ENCODE measurements at places on chromosomes 16 and 17.

DNA sequence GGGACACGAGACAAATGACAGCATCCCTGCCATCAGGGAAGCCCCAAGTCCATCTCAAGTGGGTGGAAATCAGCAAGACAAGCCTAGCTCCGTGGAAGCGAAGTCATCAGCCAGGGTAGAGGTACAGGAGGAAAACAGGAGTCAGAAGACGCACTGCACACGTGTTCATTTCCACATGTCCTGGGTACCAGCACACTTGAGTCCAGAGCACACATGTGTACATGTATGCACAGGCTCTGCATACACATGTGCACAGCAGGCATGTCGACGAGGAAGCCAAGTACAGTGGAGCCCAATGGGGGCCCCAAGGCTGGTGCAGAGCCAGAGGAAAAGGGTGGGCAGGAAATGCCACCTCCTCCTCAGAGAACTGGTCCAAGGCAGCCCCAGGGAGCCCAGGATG, 75.9 kb downstream of the ZNF423 start:
- DNase-seq, result no peak

DNA sequence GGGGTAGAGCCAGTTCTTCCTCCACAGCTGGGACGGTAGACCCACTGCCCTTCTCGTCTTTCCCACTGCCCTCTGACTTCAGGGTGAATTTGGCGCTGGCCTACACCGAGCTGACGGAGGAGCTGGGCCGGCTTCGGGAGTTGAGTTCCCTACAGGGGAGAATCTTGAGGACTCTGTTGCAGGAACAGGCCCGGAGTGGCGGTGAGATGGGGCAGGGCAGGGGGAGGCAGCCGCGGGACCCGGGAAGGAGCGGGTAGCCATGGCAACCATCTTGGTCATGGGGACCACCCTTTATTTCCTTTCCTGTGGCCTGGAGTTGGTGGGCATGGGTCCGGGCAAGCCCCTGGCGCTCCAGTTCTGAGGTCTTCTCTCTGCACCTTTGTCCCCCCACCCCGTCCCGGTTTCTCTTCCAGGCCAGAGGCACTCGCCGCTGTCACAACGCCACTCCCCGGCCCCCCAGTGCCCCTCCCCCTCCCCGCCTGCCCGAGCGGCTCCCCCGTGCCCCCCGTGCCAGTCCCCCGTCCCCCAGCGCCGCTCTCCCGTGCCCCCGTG, 14.4 kb downstream of the TBKBP1 start:
- DNase-seq, result no peak

GRCh38 chr17:13114601-13115031, 96.8 kb upstream of the ELAC2 start:
- peak; percentile 7 for DNase-seq

DNA sequence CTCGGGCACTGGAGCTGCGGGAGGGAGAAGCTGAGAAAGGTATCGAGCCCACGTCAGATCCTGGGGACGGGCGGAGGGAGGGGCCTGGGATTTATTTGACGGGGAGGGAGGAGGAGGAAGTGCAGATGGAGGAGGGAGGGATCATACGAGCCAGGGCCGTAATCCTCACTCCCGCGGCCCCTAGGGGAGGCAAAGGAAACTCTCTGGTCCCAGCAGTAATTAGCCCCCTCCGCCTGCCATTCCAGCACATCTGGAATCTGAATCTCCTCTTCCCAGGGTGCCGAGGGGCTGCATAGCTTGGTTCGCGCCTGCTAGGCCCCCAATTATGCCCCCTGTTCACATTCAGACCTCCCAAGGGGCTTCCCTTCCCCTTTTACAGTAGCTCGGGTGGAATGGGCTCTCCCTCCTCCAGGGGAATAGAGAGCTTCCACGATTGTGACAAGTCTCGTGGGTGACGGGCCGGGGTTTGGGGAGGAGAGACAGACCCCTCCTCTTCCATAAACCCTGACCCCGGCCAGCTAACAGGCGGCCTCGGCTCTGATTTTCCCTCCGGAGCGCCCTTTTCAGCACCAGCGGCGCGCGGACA, at the start of gene SEZ6L2:
Gene SEZ6L2 (minus strand): TSS at position 35 of the 586 bp plus-strand sequence. CDS start 531 bp downstream, outside the sequence.
- DNase-seq, result peak; percentile 62

GRCh38 chr17:49952209-49952911, 16.6 kb upstream of the DLX4 start:
- DNase-seq, result no peak

- no peak for DNase-seq
Measured at GRCh38 chr17:14094676-14095601, 25.6 kb downstream of the COX10 start.

GRCh38 chr17:27496005-27496404, 39.8 kb downstream of the KSR1 start:
- DNase-seq, result no peak

- no peak for DNase-seq
Measured at GRCh38 chr17:31595076-31595475, 203.6 kb downstream of the RAB11FIP4 start.

DNA sequence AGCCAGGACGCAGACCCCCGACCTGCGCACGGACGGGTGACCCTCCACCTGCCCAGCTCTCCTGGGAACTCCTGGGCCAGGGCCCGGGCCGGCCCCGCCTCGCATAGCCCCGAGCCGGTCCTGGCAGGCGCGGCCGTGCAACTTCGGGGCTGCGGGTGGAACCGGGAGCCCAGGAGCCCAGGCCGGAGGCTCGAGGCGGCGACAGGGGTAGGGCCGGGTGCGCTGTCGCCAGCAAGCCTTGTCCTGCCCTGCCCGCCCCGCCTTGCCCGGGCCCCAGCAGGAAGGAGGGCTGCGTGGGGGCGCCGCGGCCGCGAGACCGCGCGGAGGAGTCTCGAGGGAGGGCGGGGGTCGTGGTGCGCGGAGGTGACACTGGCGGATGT, 408 bp downstream of the LMF1 start:
- no peak for DNase-seq

- DNase-seq, result peak; percentile 66
Measured at GRCh38 chr17:43517615-43518386, 28.3 kb downstream of the ETV4 start.

- DNase-seq, result no peak
Measured at GRCh38 chr17:28717578-28718332, at the start of gene RAB34. RAB34 (minus strand) TSS chr17:28717868; CDS start chr17:28717266, 602 bp downstream.

DNA sequence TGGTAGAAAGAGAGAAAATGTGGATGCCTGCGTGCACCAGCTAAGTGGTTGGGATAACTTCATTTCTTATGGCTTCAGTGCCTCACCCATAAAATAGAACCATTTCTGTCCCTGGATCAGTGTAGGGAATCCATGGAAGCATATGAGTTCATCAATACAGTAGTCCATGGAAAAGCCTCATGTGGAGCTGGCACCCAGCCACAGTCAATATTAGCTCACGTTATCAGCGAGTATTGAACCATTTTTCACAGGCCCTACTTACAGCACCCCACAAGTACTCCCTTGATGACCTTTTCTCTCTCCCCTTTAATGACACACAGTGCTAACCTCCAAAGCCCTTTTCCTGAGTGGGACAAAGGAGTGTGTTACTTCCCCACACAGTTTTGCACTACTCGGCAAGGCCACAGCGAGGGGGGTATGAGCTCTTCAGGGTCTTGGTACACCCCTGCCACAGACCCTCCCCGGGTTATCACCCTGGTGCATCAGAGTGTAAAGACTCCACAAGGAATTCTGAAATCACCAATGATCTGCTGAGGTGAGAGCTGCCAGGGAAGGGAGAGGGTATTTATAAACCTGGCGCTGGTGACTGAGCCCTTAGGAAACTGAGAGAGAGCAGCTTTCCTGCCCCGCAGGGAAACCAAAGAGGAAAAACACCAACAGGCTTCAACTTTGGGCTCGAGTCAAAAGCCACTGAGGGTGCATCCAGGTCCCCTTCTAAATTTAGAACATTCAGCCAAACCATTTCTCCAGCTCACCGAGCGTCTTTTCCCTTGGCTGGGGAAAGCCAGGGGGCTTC, 36.9 kb downstream of the DYNLRB2 start:
- no peak for DNase-seq

DNA sequence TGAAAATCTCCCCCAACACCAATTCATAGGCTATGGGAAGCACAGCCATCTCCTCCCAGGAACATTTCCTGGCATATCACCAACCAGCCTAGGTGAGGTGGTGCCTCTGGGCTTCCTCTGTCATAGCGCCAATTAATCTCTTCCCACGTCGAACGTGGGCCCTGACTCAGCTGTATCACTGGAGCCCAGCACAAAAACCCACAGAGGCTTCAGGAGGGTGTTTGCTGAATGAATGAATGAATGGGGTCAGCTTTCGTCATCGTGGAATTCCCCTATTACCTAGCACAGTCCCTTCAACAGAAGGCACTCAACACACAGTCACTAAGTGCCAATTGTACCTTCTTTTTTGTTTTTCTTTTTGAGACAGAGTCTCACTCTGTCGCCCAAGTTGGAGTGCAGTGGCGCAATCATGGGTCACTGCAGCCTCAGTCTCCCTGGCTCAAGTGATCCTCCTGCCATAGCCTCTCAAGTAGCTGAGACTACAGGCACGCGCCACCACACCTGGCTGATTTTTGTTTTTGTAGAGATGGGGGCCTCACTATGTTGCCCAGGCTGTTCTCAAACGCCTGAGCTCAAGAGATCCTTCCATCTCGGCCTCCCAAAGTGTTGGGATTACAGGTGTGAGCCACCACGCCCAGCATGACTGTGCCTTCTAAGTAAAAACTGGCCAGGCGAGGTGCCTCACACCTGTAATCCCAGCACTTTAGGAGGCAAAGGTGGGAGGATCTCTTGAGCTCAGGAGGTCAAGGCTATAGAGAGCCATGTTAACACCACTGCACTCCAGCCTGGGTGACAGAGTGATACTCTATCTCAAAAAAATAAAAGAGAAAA, 4.1 kb downstream of the ZNF688 start:
- DNase-seq, result no peak

- no peak for DNase-seq
Measured at GRCh38 chr16:17574256-17574655, 103.5 kb upstream of the XYLT1 start.

- DNase-seq, result no peak
Measured at GRCh38 chr17:5552841-5553240, 31.5 kb downstream of the NLRP1 start.

- DNase-seq, result no peak
Measured at GRCh38 chr16:11563493-11564040, 23.2 kb downstream of the LITAF start.

DNA sequence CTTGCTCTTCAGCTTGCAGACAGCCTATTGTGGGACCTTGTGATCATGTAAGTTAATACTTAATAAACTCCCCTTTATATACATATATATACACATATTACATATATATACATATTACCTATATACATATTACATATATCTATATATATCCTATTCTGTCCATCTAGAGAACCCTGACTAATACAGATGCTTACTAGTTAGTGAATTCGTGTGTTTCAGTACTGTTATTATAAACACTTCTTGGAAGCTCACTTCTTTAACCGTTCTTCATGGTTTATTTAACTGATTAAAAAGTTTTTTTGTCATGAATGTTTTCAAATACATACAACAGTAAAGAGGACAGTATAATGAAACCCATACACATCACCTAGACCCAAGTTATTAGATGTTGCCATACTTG, 12.6 kb downstream of the ORC6 start:
- no peak for DNase-seq

DNA sequence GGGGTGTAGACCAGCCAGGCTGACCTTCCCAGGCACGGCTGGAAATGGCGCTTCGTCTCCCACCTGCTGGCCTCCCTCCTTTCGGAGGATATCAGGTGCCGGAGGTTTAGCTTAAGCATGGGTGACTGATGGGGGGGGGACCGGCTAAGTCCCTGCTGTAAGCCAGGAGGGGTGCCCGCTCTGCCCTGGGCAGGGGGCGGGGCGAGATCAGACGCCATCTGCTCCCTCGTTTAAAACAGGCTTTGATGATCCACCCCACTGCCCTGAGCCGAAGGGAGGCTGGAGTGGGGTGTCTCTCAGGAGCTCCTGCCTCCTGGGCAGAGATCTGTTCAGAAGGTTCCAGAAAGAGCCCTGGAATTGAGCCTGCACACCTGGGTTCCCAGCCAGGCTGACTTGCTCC, 26.0 kb downstream of the C16orf74 start:
- no peak for DNase-seq

- DNase-seq, result no peak
Measured at GRCh38 chr16:83040174-83040573, 413.4 kb downstream of the CDH13 start.

DNA sequence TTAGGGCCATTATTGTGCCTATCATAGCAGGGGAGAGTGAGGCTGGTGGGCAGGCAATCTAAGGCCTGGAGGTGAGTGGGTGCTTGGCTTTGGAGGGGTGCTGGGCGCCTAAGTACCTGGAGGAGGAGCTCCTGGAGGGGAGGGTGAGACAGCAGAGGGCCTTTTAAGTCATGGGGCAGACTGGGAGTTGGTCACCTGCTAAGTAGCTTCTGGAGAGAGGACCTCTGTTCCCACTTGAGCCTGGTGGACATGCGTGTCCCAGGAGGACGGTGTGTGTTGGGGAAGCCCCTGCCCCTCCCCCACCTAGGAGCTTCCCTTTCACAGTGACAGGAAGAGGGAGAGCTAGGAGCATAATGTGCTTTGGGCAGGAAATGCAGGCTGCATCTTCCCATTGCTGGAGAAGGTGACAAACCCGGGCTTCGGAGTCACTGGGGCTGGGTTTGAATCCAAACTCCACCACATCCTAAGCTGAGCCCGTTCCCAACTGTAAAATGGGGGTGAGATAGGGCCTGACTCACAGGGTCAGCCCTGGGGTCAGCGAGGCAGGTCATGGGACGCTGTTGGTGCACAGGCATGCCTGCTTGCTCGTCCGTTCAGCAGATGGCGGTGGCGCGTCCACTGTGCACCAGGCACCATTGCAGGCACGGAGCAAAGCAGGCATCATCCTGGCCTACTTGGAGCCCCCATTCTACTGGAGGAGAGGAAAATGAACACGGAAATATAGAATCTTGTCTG, 37.9 kb downstream of the CMIP start:
- DNase-seq, result no peak

GRCh38 chr17:29076722-29077121, 33.8 kb downstream of the PIPOX start:
- no peak for DNase-seq

- DNase-seq, result no peak
Measured at GRCh38 chr17:7460850-7461660, 16.2 kb downstream of the CHRNB1 start.

- no peak for DNase-seq
Measured at GRCh38 chr16:69233124-69233523, 46.2 kb downstream of the SNTB2 start.

- no peak for DNase-seq
Measured at GRCh38 chr16:86911437-86911958, 333.1 kb downstream of the FOXL1 start.

DNA sequence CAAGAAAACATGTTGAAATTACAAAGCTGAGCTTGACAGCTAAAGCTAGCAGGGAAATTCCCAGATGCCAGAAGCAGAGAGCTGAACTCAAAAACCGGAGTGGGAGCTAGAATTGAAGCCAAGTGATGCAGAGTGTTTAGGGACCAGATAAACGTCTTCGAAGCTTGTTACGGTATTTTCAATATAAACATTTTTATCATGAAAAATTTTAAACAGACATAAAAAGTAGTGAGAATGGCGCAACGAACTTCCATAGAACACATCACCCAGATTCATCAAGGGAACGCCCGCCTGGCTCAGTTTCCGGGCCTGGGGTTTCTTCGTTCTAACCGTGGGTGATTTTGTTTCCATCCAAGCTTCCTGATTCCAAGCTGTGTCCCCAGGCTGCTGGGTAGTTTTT, 18.1 kb downstream of the SPNS2 start:
- DNase-seq, result no peak
